Uterus (tissue), 4 donors: ENCODE measurements at places on chromosomes 2 and 18. TPM values are rescaled to one million over a fixed set of nuclear protein-coding genes. Genes with fewer than 3 reads are reported as not detected.
A peak's percentile ranks its signal among the peaks of the same experiment; 100 is the strongest.

DNA sequence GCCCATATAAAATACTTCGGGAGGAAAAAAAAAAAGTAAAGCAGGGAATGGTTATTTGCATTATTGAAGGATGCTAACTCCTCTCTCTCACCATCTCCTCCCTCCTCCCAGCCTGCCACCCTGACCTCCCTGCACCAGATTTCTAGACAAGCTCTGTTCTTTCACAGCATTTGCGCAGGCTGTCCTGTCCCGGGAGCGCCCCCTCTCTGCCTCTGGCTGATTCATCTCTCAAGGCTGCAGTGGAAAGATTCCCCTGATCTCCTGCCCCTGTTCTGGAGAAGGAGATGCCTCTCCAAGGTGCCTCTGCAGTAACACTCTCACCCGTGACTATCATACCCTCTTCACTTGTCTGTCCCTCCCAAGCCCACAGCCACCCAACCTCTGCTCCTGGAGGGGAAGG, 38.5 kb downstream of the COL4A4 start:
- H3K4me1 ChIP-seq: no peaks in the 10 kb centered on the region
- no peak for DNase-seq
- H3K36me3 ChIP-seq: no peaks in the 10 kb centered on the region
- no peaks in the 10 kb centered on the region for H3K27me3 ChIP-seq

GRCh38 chr2:96869281-96869821, 529 bp downstream of the SEMA4C start:
- H3K4me3 ChIP-seq: peak overlapping the region; percentile 61
- H3K27me3 ChIP-seq: no peaks in the 10 kb centered on the region
- no peaks in the 10 kb centered on the region for H3K36me3 ChIP-seq
- H3K4me1 ChIP-seq: peaks cover 4% of the 10 kb centered on the region
- peak overlapping the region; percentile 100 for H3K27ac ChIP-seq

GRCh38 chr18:51193621-51194287, 3.7 kb downstream of the MEX3C start:
- H3K27ac ChIP-seq: peak overlapping the region; percentile 91
- no peaks in the 10 kb centered on the region for H3K36me3 ChIP-seq
- no peak for DNase-seq
- H3K27me3 ChIP-seq: no peaks in the 10 kb centered on the region

DNA sequence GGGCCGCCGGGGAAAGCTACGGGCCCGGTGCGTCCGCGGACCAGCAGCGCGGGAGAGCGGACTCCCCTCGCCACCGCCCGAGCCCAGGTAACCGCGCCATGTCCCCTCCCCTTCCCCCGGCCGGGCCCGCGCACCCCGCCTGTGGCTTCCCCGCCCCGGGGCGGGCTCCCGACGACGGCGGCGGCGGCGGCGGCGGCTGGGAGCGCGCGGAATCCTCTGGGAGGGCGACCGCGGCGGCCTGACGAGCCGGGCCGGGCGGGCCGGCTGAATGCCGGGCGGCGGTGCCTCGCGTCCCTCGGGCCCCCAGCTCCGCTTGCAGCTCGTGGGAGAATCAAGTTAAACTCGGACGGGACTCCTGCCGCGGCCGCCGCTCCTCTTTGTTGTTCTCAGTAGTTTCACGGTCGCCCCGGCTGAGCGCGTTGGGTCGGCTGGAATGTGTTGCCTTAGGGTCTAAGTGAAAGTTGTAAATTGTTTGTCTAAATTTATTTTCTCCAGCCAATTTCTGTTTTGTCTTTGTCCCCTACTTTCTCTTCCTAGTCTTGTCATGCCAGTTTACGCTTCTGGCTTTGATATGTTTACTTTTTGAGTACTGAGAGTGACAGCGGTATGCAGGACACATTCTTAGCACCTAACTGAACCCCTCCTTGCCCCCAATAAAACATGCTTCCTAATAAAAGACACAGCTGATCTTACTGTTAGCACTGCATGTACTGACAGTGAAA, 685 bp downstream of the SMAD4 start:
- peak; percentile 67 for DNase-seq
- peak overlapping the region; percentile 90 for H3K4me3 ChIP-seq
- H3K27ac ChIP-seq: peak overlapping the region; percentile 100
- H3K36me3 ChIP-seq: no peaks in the 10 kb centered on the region
- peaks cover 10% of the 10 kb centered on the region for H3K4me1 ChIP-seq
- no peaks in the 10 kb centered on the region for H3K27me3 ChIP-seq

ADRA2B gene
- total RNA-seq: 5.4 TPM

SLC5A7 gene
- not detected for total RNA-seq

- no peak for DNase-seq
- H3K27me3 ChIP-seq: no peaks in the 10 kb centered on the region
- H3K4me3 ChIP-seq: no peak overlapping the region
- no peaks in the 10 kb centered on the region for H3K4me1 ChIP-seq
- H3K27ac ChIP-seq: peak overlapping the region; percentile 56
- H3K36me3 ChIP-seq: no peaks in the 10 kb centered on the region
Observed at GRCh38 chr2:9802576-9802993, 40.7 kb upstream of the TAF1B start.

DNA sequence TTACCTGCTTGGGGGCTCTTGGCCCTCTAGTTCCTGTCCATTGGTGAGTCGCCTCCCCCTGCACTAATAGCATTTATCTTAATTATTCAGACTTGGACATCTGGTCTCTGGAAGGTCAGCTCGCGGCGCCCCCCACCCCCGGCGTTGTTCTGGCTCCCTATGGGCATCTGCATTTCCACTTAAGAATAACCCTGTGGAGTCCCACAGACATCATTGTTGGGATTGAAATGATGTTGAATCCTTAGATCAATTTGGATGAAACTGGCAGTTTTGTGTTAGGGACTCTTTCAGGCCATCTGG, 313.8 kb upstream of the HS6ST1 start:
- H3K27me3 ChIP-seq: no peaks in the 10 kb centered on the region
- no peak overlapping the region for H3K4me3 ChIP-seq

DNA sequence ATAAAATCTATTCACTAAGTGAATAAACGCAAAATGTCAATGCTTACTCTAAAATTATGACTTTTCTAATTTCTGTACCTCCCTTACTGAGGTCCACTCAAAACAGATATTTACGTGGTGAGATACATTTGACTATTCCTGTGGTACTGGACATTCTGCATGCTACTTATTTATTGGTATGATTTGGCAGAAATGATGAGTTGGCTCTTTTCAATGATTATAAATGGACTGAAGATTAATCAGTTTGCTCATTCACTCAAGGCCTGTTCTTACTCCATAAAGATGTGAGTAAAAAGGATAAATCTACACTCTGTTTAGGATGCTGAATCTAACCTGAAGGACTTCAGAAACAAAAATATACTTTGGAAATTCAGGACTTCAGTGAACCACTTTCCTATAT, 98.8 kb downstream of the OLA1 start:
- no peak overlapping the region for H3K27ac ChIP-seq
- H3K4me1 ChIP-seq: no peaks in the 10 kb centered on the region
- H3K36me3 ChIP-seq: no peaks in the 10 kb centered on the region
- H3K27me3 ChIP-seq: no peaks in the 10 kb centered on the region
- no peak for DNase-seq

LRRTM1 gene
- 10.4 TPM for total RNA-seq

- no peaks in the 10 kb centered on the region for H3K36me3 ChIP-seq
- no peak for DNase-seq
- H3K4me3 ChIP-seq: no peak overlapping the region
- no peaks in the 10 kb centered on the region for H3K27me3 ChIP-seq
- no peak overlapping the region for H3K27ac ChIP-seq
- H3K4me1 ChIP-seq: no peaks in the 10 kb centered on the region
Observed at GRCh38 chr2:77054938-77055337, 467.2 kb downstream of the LRRTM4 start.

CCDC142 gene
- total RNA-seq: 10.9 TPM

GRCh38 chr2:198518935-198519334, 714.5 kb downstream of the PLCL1 start:
- no peaks in the 10 kb centered on the region for H3K4me1 ChIP-seq
- H3K27me3 ChIP-seq: no peaks in the 10 kb centered on the region
- DNase-seq: no peak
- no peak overlapping the region for H3K4me3 ChIP-seq

GRCh38 chr18:677145-677544, 19.7 kb downstream of the TYMS start:
- H3K27me3 ChIP-seq: no peaks in the 10 kb centered on the region
- no peak overlapping the region for H3K4me3 ChIP-seq
- no peak overlapping the region for H3K27ac ChIP-seq
- no peaks in the 10 kb centered on the region for H3K36me3 ChIP-seq
- DNase-seq: no peak

MC5R gene
- not detected for total RNA-seq

DNA sequence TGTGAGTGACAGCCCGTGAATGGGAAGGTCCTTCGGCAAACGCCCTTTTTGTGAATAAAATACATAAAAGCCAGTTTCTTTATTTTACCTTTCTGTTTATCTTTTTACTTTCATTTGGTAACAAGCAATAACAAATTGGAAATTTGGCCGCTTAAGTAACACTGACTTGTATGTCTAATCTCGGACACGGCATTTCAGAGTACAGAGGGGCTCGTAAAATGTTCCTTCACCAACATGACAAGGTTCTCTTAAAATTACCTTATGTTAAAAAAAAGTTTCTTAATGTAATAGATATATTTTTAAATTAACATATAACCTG, 558 bp upstream of the NEMP2 start:
- H3K27me3 ChIP-seq: no peaks in the 10 kb centered on the region
- H3K4me3 ChIP-seq: peak overlapping the region; percentile 71
- peak overlapping the region; percentile 99 for H3K27ac ChIP-seq
- no peaks in the 10 kb centered on the region for H3K4me1 ChIP-seq

DNA sequence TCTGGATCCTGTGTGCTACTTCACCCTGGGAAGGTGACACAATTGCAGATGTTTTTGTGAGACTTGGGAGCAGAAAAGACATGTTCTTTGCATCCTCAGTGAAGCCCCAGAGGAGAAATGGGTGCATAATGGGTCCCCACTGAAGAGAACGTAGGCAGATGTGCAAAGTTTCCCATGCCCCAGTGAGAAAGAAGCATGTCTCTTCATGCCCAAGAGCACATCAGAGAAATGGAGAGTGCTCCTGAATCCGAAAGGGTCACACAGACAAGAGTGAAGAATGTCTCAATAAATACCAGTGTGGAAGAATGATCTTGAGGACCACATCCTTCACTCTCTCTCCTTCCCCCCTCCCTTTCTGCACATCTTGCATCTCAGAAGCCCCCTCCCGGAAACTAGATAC, 167.7 kb downstream of the TMEM247 start:
- H3K27me3 ChIP-seq: no peaks in the 10 kb centered on the region
- DNase-seq: no peak
- H3K36me3 ChIP-seq: no peaks in the 10 kb centered on the region
- peaks cover 4% of the 10 kb centered on the region for H3K4me1 ChIP-seq
- no peak overlapping the region for H3K27ac ChIP-seq

DNA sequence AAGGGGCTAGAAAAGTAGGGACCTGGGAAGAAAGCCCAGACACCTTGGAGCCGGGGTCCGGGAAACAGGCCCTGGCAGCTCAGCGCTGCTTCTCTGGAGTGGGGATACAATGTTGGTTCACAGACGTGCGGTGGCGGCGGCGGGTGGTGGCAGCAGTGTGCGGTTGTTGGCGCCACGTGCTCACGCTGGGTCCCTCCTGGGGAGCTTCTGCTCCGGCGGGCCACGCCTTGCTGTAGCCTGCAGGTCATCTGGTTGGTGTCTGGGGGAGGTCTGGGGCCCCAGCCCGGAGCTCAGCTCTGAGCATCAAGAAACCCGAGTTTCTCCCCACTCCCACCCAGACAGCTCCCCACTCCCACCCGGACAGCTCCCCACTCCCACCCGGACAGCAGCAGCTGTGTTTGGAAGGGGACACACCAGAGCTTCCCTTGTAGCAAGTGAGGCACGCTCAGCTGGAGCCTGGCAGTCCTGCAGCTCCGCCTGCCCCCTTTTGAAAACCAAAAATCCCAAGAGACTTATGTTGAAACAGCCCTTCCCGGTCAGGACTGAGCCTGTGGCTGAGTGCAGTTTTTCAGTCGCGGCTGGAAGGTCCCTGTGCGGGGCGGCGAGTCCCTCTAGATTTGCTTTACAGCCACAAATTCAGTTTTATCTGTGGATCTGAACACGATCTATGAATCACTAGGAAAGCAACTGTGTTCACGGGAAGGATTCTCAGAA, 46.9 kb downstream of the NFATC1 start:
- H3K4me1 ChIP-seq: no peaks in the 10 kb centered on the region
- H3K4me3 ChIP-seq: no peak overlapping the region
- H3K36me3 ChIP-seq: no peaks in the 10 kb centered on the region
- no peak for DNase-seq

DNA sequence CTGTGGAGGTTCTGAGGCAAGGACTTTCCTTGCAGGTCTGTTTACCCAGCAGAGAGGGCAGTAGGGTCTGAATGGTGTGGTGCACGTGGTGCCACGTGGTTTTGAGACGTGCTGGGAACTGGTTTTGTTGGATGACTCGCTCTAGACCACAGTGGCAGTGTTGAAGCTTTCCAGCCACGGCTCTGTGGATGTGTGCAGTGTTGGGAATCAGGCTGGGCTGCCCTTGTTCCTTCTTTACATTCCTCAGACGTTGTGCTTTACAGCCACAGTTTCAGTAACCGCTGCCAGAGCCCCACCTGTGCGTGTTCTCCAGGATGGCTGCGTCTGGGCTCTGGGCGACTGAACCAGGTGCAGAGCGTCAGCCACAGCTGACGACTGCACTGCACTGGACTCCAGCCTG, 8.2 kb downstream of the CTDP1 start:
- H3K27ac ChIP-seq: no peak overlapping the region
- H3K4me3 ChIP-seq: no peak overlapping the region
- H3K36me3 ChIP-seq: no peaks in the 10 kb centered on the region
- H3K4me1 ChIP-seq: no peaks in the 10 kb centered on the region
- no peaks in the 10 kb centered on the region for H3K27me3 ChIP-seq

CCDC85A gene
- total RNA-seq: 23.2 TPM

DNA sequence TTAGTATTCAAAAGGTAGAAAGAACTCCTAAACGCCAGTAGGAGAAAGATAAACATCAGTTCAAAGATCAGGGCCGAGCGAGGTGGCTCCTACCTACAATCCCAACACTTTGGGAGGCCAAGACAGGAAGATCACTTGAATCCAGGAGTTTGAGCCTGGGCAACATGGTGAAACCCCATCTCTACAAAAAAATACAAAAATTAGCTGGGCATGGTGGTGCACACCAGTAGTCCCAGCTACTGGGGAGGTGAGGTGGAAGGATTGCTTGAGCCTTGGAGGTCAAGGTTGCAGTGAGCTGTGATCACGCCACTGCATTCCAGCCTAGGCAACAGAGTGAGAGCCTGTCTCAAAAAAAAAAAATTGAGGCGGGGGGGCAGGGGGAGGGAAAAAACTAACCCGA, 40.6 kb downstream of the MBOAT2 start:
- no peak for DNase-seq
- no peak overlapping the region for H3K27ac ChIP-seq
- no peaks in the 10 kb centered on the region for H3K27me3 ChIP-seq
- no peaks in the 10 kb centered on the region for H3K36me3 ChIP-seq
- no peaks in the 10 kb centered on the region for H3K4me1 ChIP-seq
